ENCODE measurements at places on chromosomes 6 and 20.

- peak; percentile 16 for DNase-seq
These were observed 782 bp downstream of the MAP3K5 start for GRCh38 chr6:136791296-136792094.

DNA sequence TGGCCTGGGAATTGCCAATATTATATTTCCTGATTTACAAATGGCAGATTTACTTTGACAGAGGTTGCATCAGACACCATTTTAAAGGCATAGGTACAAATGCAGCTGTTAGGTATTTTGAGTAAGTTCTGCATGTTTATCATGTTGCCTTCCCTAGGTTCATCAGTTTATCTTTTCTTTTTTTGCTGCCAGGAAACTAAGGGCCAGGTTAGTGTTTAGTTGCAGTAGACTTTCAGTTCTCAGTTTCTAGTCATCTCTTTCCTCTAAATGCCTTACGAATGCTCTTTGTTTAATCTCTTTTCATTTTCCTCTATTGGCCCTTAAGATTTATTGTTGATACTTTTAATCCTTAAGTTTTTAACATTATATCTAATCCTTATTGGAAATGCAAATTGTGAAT, 129.9 kb downstream of the SMAP1 start:
- no peak for DNase-seq

- no peak for DNase-seq
These were observed 41.6 kb downstream of the OPRM1 start for GRCh38 chr6:154080461-154081189.

DNA sequence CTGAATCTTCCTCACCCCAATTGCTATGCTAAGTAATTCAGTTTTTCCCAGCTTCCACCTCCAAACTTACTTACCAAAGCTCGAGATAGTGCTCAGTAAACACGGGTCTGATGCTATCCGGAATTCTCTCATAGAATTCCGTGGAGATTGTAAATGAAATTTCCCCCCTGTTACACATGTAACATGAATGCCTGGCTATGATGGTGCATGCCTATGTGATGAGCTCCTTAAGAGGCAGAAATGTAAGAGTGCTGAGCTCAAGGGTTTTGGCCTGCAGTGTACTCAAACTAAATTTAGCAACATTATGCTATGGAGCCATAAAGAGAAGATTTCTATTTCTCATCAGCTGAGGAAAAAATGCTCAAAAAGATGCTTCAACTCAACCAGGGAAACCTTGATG, 133.4 kb upstream of the FUT9 start:
- no peak for DNase-seq

GRCh38 chr20:8127553-8128255, 4.4 kb upstream of the PLCB1 start:
- DNase-seq = no peak

DNA sequence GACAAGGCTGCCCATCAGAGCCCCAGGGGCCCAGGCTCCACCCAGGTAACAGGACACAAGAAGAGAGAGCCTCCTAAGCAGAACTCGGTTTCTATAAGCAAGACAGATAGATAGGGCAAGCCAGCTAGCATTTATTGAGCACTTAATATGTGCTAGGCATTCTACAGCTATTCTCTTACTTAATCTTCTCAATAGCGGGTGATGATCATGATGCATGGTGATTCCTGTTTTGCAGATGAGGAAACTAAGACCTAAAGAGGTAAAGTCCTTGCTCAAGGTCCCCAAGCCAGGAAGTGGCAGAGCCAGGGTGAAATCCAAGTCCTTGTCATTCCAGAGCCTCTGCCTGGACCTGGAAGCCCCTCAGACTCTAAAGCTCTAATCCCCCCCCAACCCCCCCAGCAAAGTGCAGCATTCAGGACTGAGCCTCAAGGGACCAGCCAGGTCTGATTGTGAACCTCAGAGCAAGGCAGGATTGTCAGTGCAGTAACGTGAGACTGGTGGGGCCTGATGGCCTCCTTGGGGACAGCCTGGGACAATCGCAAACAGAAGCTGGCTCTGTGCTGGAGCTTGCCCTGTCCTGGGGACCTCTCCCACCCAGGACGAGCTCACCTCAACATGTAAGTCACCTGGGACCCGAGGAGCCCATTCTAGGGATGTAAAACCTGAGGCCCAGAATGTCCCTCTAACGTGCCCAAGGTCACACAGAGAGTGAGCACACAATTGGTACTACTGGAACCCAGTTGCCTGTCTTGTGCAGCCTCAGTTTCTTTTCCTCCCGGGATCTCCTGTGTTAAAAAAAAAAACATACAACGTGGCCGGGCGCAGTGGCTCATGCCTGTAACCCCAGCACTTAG, 48.4 kb upstream of the PTGIS start:
- no peak for DNase-seq

DNA sequence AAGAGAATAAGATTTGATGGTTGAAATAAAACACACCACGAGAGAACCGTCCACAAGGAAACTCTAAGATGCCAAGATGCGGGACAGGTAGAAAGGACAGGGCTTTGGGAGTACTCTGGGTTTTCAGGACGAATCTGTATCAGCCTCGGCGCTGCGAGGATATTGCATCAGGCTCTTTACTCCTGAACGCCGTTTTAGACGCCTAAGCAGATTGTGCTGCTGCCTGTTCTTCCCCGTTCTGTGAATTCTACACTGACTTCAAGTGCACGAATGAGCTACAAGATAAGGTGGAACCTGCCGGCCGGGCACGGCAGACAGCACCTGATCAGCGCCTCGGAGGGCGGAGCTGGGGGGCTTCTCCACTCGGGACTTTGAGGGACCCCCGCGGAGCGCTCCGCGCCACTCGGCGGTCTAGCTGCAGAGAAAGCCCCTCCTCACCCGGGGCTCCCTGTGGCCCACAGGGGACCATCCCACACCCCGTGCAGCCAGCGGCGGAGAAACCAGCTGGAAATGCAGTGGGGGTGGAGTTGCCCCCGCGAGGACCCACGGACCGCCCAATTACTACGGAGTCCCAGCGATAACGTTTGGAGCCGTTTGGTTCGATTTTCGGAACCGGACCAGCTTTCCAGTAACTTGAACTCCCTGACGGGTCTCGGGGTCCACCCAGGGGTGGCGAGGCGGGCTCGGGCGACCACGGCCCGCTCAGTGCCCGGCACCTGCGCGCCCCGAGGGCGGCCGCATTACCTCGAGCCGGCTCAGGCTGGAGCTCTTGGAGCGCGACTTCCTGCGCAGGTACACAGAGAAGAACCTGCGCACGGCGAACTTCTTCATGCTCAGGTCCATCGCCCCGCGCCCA, 646 bp downstream of the RPS6KA2 start:
- peak; percentile 53 for DNase-seq

GRCh38 chr6:76862936-76863335, 600.4 kb downstream of the HTR1B start:
- DNase-seq = no peak

DNA sequence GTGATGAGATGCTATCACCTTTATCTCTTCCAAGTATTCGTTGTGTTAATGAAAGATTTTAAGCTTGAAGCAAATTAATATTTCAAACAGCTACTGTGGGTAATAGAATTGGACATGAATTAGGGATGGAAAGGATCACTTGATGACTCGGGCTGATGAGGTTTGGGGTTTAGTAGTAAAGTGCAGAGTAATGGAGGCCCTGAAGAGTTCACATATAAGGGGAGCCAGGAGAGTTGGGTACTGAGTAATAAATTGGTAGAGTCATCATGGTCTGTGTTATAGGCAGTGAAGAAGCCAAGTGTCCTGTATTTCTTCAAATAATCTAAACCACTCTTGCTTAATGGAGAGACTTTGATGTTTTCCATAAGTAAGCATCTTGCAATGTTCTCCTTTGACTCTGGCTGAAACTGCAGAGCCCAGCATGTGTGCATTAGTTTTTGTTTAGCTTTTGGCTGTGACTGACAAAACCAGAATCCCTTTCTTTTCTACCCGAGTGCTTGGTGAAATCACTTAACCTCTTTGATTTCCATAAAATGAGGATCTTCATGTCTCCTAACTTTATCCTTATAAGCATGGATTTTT, 57.6 kb downstream of the L3MBTL3 start:
- no peak for DNase-seq

GRCh38 chr20:3795511-3796468, at the start of gene CDC25B:
Gene CDC25B, plus strand, starts transcription at chr20:3796310. Its CDS starts 222 bp downstream, at chr20:3796532.
- DNase-seq = peak; percentile 84

GRCh38 chr20:24334830-24335229, 134.6 kb upstream of the SYNDIG1 start:
- DNase-seq = no peak

DNA sequence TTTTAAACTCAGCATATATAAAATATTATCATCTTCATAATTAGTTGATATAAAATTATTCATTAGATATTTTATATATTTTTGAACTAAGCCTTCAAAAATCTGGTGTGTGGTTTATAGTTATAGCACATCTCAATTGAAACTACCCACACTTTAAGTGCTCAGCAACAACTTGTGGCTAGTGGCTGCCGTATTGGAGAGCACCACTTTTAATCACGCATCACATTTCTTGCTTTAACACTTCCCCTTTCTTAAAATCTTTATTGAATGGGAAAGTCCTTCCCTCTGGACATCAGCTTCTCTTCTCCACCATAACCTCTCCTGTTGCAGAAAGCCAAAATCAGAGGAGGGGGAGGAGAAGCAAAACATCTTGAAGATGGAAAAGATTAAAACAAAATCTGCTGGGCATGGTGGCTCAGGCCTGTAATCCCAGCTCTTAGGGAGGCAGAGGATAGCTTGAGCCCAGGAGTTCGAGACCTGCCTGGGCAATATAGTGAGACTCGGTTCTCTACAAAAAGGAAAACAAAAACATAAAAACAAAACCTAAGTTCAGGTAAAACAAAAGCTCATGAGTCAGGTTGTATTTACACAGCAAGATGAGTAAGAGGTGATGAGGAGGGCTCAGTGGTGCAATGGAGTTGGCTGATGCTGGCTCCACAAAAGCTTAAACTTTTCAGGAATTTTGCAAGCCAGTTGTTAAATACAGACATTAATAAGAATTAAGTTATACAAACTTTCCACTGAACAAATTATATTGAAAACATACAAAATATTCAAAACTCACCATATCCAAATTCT, 237.0 kb upstream of the SUPT3H start:
- no peak for DNase-seq

DNA sequence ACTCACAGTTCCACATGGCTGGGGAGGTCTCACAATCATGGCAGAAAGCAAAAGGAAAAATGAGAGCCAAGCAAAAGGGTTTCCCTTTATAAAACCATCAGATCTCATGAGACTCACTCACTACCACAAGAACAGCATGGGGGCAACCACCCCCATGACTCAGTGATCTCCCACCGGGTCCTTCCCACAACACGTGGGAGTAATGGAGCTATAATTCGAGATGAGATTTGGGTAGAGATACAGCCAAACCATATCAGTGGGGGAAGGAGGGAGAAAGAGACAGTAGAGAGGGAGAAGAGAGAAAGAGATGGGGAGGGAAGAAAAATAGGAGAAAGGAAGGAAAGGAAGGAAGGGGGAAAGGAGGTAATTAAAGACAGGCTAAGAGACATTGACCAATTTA, 30.1 kb downstream of the GMDS start:
- no peak for DNase-seq

DNA sequence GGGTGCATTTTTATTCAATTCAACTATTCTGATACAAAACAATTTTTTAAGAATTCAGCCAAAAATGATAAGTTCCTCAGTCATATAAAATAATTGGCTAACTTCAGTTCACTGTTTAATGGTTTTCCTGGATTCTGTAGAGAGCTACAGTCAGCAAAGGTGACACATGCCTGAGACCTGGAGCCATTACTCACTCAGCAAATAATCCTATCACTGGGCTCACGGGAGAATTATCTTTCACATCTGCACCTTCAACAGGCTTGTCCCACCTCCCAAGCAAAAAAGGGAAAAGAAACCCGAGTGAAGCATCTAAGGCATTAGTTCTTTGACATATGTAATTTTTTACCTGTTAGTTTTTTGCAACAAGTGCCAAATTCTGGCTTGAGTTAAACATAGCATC, 34.9 kb upstream of the FOXA2 start:
- DNase-seq = no peak

DNA sequence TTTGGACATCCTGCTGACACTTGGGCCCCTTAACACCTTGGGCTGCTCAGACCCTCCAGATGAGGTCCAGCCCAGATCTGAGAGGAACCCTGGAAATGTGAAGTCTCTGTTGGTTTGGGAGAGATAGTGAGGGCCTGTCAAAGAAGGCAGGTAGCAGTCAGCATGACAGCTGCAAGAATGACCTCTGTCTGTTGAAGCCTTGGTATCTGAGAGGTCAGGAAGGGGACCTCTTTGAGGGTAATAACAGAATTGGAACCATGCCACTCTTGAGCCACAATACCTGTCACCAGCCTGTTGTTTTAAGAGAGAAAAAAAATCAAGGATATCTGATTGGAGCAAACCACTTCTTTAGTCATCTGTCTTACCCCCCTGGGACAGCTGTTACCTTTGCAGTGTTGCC, 4.2 kb downstream of the SYS1 start:
- DNase-seq = no peak

DNA sequence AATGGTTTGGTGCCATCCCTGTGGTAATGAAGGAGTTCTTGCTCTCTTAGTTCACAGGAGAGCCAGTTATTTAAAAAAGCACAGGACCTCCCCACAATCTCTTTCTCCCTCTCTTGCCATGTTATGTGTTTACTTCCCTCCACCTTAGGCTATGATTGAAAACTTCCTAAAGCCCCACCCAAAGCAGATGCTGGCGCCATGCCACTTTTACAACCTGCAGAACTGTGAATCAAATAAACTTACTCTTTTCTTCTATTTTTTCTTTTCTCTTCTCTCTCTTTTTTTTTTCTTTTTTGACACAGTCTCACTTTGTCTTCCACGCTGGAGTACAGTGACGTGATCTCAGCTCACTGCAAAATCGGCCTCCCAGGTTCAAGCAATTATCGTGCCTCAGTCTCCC, 508.4 kb upstream of the EPHA7 start:
- no peak for DNase-seq

- no peak for DNase-seq
These were observed 23.8 kb downstream of the MAS1 start for GRCh38 chr6:159914565-159914923.

- no peak for DNase-seq
These were observed 962.5 kb downstream of the KIF16B start for GRCh38 chr20:15610787-15611186.

DNA sequence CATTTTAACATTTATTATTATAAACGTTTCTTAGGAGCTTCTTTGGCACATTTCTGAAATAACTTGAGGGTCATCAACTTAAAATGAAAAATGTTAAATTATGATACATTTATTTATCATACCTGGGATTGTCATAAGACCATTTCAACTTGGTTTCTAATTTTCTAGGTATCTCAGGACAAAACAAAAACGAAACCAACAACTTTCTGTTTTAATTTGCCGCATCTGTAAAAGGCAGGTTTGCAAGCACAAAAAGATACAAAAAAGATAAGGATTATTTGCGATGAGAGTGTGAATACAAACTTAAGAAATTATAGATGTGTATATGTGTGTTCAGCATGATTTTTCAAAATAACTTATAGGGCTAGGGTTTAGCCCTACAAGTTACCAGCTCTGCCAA, 395.0 kb upstream of the RUNX2 start:
- DNase-seq = no peak

- no peak for DNase-seq
These were observed 21.1 kb downstream of the PHACTR2 start for GRCh38 chr6:143698759-143699429.

DNA sequence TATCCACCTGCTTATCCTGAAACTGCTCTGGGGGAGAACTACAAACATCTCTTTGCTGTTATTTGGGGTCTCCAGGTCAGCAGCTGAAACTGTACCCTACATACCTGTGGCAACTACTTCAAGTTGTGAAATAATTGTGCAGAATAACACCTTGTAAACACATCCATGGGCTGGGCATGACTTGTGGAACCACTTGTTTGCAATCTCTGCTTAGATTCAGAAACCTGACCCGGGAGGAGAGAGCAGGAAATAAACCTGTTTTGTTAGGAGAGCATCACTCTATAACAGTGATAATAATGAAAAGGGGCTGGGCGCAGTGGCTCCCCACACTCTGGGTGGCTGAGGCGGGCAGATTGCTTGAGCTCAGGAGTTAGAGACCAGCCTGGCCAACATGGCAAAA, 183.1 kb downstream of the NFATC2 start:
- DNase-seq = no peak
